ENCODE measurements at places on chromosomes 5 and 9. TPM values are rescaled to one million over a fixed set of nuclear protein-coding genes. Genes with fewer than 3 reads are reported as not detected.
A peak's percentile ranks its signal among the peaks of the same experiment; 100 is the strongest.

The SV2C gene
- 0.23 TPM for total RNA-seq

The TRIO gene
- 203 TPM for total RNA-seq

GRCh38 chr9:90074316-90074962 is 469.6 kb downstream of the GADD45G start:
- no peak for ATAC-seq

DNA sequence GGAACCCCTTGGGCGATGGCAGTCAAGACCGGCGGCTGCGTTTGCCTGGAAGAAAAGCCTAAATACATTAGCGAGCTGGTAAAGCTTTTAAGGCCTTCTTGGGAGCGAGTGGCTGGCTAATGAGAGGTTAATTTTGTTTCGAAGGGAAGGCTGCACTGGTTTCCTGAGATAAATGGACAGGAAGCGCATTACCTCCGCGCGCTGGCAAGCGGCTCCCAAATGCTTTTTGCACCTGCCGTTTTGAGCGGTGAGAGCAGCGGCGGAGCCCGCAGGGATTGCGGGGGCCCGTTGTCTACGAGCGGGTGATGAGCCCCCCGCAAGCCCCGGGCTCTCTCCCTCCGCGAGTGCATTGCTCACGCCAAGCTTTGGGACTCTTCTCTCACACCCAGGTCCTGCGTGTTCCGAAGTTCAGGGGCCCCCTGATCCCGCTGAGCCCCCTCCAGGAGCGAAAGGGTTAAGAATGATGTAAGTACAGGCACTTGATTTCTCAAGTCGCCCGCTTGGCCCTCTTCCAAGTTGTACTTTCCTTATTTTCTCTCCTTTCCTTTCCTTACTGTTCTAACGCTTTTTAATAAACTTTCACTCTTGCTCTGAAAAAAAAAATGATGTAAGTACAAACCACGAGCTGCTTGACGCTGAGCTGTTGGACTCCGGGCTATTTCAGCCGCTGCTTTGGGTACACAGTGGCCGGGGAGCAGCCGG is 3.1 kb upstream of the RGMB start:
- ATAC-seq = no peak

- ATAC-seq = no peak
These were observed 56.4 kb upstream of the DAPK1 start for GRCh38 chr9:87441251-87441650.

- no peak for ATAC-seq
These were observed 41.0 kb upstream of the SLC28A3 start for GRCh38 chr9:84381508-84381907.

GRCh38 chr9:77961541-77961940 is 70.1 kb downstream of the GNAQ start:
- ATAC-seq = no peak

DNA sequence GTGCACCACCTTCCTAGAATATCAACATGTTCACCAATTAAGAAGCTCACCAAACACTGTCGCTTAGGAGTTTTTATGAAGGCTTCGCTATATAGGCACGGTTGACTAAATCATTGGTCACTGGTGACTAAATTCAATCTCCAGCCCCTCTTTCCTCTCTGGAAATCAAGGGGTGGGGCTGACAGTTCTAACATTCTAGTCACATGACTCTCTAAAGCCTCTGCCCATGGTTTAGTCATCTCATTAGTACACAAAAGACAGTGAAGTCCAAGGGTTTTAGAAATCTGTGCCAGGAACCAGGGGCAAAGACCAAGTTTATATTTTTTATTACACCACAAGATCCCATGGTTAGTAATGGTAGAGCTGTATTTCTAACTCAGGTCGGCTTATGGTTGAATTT is 243.2 kb downstream of the ELAVL2 start:
- ATAC-seq = no peak

- no peak for ATAC-seq
These were observed 68.8 kb downstream of the NPR3 start for GRCh38 chr5:32779754-32780415.

DNA sequence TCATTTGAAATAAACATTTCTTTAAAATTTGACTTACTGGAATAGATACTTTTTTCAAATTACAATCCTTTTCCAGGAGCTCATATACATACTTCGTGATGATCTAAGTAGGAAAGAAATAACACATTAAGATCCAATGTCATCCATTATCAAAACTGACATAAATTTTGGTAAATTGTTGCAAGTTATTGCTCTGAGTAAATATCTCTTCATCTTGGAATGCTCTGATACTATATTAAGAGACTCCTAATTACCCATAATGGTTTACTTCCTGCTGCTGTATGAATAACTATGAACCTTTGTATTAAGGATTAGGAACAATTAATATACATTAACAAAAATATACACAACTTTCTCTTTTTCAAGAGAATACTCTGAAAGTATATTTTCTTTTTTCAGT is 223.0 kb upstream of the POU5F2 start:
- ATAC-seq = no peak

GRCh38 chr5:6819521-6819920 is 106.3 kb downstream of the TENT4A start:
- ATAC-seq = no peak

- ATAC-seq = peak; percentile 67
These were observed 41.4 kb downstream of the DAB2IP start for GRCh38 chr9:121692606-121693387.

- ATAC-seq = no peak
These were observed 15.4 kb downstream of the CD74 start for GRCh38 chr5:150397146-150397781.

- no peak for ATAC-seq
These were observed 114.7 kb downstream of the ST8SIA4 start for GRCh38 chr5:100788417-100788816.

DNA sequence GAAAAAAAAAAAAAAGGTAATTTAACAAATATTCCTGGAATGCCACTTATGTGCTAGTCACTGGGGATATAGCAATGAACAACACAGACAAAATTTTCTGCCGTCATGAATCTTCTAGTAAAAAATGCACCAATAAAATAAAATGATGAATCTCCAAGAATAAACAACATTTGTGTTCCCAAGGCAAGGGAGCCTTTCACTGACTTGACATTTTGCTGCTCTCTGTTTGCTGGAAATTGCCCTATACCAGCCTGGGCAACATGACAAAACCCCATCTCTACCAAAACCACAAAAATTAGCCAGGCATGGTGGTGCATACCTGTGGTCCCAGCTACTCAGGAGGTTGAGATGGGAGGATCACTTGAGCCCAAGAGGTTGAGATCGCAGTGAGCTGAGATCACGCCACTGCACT is 64.5 kb upstream of the ERBIN start:
- ATAC-seq = no peak

DNA sequence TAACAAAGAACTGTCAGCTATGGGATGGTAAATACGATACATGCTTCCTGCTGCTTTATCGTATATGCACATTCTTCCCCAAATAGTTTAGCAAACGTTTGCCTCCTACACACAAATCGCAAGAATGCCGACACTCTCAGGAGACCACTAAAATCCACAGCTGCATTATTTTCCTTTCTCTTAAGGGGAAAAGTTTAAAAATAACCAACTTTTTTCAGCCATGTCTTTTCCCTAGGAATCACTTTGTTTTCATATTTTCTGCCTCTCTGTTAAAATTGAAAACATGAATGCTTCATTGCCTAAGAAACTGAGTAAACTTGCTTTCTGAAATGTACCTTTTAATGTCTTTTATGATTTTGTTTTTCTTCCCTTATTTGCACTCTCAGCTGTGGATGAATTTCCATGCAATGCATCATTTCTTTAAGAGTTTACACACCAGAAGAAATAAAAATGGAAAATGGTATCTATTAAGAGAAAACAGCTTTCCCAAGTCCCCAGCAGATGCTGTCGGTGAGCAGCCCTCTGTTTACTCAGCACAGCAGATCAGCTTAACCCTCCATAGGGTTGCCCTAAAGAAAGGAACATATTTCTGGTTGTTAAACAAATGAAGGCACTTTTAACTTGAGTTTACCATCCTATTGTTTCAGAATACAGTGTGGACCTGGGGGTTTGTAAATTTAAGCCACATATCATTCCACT is 66.2 kb downstream of the IZUMO3 start:
- no peak for ATAC-seq

DNA sequence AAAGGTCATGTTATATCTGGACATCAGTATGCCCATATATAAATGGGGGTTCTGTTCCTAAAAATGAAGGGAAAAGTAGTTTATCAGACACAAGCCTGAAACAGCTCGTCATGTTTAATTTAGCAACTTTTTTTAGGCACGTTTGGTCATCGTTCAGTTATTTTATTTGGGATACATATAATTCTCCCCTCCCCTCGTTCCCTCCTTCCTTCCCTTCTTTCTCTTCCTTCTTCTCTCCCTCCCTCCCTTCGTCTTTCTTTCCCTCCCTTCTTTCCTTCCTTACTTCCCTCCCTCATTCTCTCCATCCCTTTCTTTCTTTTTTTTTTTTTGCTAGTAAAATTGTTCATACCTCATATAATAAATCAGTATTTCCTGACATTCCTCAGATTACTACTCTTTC is 3.4 kb downstream of the PPWD1 start:
- ATAC-seq = no peak

DNA sequence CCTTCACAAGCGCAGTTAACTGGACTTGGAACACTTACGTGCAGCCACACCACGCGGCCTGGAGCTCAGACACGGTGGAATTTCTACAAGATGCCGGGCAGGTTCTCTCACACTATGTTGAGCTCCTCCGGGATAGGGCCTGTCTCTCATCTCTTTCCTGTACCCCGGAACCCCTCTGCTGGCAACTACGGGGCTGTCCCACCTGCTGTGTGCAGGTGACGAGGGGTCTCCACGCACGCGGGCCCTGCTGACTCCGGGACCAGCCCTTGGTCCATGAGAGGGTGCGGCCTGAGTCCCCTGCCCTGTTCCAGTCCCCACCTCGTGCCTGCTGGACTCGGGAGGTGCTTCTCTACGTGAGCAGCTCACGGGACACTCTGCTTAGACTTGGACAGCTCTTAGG is 40.1 kb downstream of the SLC6A3 start:
- no peak for ATAC-seq
